GM06990 (cell line): ENCODE measurements at places on chromosomes 3 and 15.
A peak's percentile ranks its signal among the peaks of the same experiment; 100 is the strongest.

DNA sequence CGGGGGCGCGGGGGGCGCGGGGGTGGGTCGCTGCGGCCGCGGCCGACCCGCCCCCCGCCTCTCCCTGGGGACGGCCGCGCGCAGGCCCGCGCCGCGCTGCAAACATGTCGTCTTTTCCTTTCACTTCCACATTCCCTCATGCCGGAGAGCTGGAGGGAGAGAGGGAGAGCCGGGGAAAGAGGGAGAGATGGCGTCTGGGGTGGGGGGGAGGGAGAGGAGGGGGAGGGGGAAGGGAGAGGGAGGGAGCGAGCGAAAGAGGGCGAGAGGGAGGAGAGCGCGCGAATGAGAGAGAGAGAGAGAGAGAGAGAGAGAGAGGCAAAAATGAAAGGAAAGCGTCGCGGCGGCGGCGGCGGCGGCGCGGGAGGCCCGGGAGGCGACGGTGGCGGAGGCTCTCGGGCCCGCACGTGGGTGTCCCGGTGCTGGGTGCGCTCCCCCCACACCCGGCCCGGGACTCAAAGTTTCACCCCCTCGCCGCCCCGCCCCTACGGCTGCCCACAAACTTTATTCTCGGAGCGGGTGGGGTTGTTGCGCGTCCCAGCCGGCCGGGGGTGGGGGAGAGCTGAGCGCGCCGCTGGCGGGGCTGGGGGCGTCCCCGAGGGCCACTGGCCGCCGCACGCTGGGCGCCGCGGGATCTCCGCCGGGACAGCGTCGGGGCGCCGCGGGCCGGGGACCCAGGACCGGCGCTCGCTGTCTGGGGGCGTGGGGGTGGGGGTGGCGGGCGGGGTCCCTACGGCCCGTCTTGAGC, 731 bp downstream of the ZNF710 start:
- peak; percentile 66 for DNase-seq

DNA sequence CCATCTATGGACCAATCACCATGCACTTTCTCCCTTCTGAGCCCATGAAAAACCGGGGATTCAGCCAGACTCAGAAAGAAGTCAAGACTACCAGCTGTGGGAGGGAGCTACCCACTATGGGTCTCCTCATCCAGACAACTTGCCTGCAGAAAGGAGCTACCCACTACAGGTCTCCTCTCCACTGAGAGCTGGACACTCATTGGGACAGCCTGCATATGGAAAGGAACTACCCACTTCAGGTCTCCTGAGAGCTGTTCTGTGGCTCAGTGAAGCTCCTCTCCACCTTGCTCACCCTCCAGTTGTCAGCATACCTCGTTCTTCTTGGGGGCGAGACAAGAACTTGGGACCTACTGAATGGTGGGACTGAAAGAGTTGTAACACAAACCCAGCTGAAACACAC, 22.3 kb upstream of the ZBED2 start:
- DNase-seq, result no peak

DNA sequence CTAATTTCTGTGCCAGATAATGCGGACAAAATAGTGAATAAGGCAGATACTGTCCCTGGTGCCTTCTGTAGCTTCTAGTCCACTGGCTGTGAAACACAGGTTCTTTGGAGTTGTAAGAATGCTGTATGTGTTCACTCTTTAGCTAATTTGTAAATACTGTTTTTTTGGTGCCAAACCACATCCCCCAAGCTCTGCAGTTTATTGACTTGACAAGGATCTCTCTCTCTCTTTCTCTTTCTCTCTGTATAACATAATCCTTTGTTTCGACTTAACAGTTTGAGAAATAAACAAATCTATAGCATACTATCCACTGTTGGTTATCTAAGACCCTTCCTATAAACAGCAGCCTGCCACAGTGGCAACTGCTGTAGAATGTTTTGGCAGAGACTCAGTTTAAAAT, 7.6 kb downstream of the SMAD3 start:
- DNase-seq, result no peak

- DNase-seq, result no peak
Measured at GRCh38 chr3:106745344-106746168, 631.7 kb upstream of the CCDC54 start.

- peak; percentile 76 for DNase-seq
Measured at GRCh38 chr15:31391687-31392671, 65.3 kb downstream of the KLF13 start.

- DNase-seq, result peak; percentile 15
Measured at GRCh38 chr3:18751514-18751913, 326.4 kb upstream of the SATB1 start.

- DNase-seq, result no peak
Measured at GRCh38 chr3:111648991-111649579, 53.9 kb upstream of the ZBED2 start.

DNA sequence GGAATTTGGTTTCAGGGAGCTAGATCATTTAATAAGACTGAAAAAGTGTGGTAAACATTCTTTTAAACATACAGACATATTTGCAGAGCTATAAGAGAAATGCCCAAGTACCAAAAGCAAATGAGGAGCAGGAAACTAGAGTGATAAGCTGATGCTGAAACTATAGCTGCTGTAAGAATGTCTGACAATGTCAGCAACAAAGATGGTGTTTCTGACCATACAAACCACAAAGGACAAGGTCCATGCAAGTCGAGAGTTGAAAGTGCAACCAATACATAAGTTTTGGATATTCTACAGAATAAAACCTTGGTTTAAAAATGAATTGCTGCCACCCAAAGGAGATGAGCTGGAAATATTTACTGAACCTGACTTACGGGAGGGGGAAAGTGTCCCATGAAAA, 610.2 kb downstream of the TBL1XR1 start:
- no peak for DNase-seq

DNA sequence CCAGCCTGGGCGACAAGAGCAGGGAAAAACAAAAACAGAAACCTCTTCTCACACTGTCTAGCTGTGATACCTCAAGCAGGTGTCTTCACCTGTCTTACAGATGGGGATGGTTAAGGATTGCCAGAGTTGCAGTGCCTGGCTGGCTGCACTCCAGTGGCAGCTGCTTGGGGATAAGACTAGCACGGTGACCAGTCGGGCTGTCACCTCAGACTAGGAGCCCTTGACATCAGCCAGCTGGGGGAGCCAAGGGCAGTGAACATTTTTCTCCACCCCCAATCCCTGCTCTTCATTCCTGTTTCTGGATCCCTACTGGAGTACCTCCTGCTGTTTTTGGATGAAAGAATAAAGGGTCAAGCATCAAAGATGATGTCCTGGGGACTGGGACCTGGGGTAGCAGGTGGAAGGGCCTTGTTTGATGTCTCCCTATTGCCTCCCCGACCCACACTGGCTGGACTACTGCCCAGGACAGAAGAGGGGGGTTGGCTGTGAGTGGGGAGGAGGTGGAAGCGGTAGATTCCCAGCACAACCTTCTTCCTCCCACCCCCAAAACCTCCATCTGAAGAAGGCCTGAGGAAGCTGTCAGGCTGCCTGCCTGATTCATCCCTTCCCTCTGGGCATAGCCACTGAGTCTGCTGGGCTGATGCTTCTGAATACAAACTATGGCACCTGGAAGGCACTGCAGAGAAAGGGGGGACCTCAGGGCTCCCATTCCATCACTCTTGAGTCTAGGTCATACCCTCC, 7.0 kb upstream of the CPNE9 start:
- DNase-seq, result no peak

- no peak for DNase-seq
Measured at GRCh38 chr3:30672959-30673358, 66.6 kb downstream of the TGFBR2 start.

GRCh38 chr3:111252779-111253178, 181.2 kb downstream of the NECTIN3 start:
- no peak for DNase-seq

- DNase-seq, result no peak
Measured at GRCh38 chr3:134932035-134932434, 137.0 kb downstream of the EPHB1 start.

GRCh38 chr15:89171136-89172072, 50.0 kb downstream of the RLBP1 start:
- no peak for DNase-seq

GRCh38 chr3:106261396-106261795, 392.6 kb upstream of the CBLB start:
- DNase-seq, result no peak

DNA sequence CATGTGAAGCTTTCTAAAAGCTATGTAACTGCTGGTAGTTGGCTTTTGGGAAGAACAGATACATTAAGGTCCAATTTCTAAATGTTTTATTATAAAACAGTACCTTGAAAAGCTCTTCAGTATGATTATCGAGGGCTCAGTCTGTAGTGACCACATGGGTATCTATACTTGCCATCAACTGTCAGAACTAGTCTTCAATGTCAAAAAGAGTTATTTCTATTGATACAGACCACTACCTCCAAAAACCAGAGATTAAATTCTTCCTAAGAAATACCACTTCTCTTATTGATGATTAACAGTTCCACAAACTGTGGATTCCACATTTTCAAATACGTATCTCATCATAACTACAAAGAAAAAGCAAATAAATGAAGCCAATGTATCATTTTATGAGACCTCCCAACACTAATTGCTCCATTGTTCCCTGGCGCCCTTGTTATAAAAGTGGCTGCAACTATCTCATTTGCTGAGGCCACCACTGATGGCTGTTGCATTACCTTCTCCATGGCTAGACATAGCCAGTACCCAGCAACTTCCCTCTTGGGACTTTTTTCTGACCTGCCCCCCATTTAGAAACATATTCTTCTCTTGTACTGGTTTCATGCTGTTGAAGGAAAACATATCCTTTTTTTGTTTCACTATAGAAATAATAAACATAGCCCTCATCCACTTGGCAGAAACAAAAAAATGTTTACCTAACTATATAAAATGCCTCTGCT, 33.9 kb upstream of the MBNL1 start:
- no peak for DNase-seq

- no peak for DNase-seq
Measured at GRCh38 chr3:113153499-113154107, 57.8 kb upstream of the BOC start.

- DNase-seq, result no peak
Measured at GRCh38 chr3:159865041-159865579, 123.5 kb upstream of the IL12A start.

- DNase-seq, result no peak
Measured at GRCh38 chr3:148100476-148100875, 597.2 kb upstream of the AGTR1 start.

GRCh38 chr3:112132975-112133448, at the start of gene GCSAM:
Gene GCSAM, minus strand, starts transcription at chr3:112133248. Its CDS starts 128 bp downstream, at chr3:112133120.
- peak; percentile 81 for DNase-seq

DNA sequence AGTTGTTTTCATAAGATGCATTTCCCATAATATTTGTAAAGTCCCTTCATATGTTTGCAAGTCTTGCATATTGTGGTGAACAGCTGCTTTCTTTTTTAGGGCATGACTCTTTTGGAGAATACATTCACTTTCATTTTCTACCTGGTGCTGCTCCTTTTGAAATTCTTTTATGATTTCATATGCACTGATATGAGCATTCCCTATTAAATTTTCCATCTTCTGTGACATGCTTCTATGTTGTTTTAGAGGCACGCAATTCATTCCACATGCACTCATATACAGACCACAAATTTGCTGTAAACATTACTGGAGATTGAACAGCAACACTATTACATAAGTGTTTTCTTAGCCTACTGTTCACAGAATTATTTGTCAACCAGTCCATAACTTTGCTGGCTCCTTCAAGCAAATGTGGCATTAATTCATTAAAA, 92.8 kb upstream of the TNFSF10 start:
- no peak for DNase-seq

- no peak for DNase-seq
Measured at GRCh38 chr3:178895178-178895789, 176.3 kb downstream of the ZMAT3 start.

DNA sequence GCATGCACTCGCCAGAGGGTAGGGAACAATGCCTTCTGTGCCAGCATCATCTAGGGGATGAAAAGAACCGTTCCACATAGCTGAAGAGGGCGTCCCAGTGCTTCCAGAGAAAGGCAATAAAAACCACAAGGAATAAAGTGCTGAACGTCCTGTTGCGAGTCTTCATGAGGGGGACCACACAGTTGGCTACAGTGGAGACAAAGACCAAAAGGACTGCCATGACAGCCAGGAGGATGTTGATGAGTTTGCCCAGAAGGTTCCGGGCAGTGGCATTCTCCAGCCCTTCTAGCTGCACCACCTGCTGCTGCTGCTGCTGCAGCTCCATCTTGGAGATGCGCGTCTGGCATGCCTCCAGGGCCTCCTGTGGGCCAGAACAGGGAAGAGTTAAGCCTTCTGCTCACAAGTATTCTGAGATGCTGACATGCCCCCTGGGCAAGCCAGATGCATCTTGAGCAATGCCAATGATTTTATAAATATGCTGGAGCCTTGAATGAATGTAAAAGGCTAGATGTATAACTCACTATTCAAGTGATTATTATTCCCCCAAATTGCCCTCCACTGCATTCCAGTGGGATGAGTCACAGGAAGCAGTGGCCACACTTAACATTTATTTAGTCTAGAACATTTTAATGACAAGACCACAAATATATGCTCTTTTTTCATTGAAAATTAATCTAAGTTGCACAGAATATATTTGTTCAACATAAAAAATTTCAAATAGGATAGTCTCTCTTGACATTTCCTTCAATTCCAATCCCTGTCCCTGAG, 45.1 kb upstream of the PLXND1 start:
- no peak for DNase-seq

DNA sequence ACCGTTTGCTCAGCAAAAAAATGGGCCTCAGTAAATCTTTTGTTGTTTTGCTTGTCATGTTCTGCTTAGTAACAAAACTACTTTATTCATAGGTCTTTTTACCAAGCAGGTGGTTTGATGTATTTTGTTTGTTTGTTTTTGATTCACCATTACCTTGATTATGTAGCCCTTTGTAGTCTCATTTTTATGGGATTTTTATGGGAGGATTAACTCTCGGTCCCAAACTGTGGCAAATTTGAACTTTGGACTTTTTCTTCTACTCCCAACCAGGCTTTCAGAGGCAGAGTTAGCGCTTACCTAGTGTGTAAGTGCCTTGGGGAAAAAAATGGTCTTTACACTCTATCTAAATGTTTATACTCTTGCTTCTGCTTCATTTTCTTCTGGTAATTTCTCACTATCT, 276.7 kb upstream of the POU1F1 start:
- DNase-seq, result no peak

GRCh38 chr15:42057799-42058646, 36.3 kb downstream of the PLA2G4D start:
- no peak for DNase-seq

DNA sequence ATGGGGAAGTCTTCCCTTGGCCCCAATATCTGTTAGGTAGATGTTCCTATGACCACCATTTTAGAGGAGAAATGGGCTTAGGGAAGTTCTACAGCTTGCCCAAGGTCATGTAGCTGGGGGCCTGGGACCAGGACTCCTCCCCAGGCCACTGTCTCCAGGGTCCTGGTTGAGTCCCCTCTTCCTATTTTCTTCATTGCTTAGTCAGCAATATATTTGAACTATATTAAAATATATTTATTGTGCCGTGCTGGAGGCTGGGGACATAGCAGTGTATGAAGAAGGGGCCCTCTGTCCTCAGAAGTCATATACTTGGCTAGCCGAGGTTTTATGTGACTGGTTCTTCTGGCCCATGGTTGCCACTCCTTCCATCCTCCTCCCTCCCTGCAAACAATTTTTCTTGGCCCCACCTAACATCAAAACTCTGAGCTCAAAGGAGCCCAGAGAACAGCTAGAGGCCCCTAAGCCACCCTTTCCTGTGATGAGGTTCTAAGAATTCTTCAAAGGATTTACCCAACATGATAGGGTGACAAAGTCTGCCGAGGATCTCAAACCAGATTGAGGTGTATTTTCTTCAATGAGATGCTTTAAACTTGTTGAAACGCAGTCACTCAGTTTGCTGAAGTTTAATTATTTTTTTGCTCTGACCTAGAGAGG, 121.2 kb upstream of the RASGRP1 start:
- DNase-seq, result no peak

GRCh38 chr3:14506626-14507304, 33.4 kb downstream of the GRIP2 start:
- DNase-seq, result no peak
